ENCODE measurements at places on chromosomes 1 and 21.

DNA sequence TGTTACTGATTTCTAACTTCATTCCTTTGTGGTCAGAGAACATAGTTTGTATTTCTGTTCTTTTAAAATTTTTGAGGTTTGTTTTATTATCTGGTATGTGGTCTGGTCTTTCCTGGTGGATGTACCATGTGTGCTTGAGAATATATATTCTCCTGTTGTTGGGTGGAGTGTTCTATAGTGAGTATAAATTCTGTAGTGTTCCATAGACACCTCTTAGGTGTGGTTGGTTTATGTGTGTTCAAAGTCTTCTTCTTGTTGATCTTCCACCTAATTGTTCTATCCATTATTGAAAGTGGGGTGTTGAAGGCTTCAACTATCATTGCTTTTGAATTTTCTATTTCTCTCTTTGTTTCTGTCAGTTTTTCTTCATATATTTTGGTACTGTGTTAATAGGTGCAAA is 20.1 kb downstream of the PPP2R5A start:
- no peak for DNase-seq

- DNase-seq, result no peak
These were observed 11.3 kb downstream of the RPAP2 start for GRCh38 chr1:92310185-92310597.

- no peak for DNase-seq
These were observed 4.5 kb downstream of the LEPR start for GRCh38 chr1:65425006-65425405.

- no peak for DNase-seq
These were observed 12.4 kb downstream of the ENTREP3 start for GRCh38 chr1:155242805-155243358.

- no peak for DNase-seq
These were observed 255.1 kb upstream of the CSF3R start for GRCh38 chr1:36737767-36738166.

DNA sequence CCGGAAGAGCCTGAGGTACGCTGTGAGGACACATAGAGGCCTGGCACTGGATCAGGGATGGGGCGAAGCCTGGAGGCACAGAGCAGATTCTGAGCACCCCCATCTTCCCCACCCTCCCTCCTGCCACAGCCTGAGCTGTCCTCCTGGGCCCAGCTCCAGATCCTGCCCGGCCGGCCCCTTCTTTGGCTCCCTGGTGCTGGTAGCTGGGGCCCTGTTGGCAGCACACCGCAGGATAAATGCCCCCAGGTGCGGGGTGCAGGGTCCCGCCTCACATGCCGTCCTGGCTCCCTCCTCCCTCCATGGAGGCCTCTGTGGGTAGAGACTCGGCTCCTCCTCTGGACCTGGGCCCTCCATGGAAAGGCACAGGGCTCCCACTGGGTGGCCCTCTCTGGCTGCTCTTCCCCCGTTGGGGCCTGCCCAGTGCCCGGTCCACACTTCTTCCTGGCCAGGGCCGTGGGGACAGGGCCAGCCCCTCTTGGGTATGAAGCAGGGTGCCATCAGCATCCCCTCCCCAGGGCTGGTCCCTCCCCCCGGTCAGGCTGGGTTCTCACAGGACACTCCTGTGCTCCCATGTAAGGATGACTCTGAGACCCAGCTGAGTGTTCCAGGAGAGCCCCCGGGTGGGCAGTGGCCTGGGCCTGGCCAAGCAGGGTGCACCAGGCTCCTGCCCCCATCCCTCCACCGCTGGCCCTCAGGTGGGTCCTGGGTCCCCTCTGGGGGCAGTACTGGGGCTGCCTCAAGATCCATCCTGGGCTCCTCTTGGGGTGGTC is 1.1 kb upstream of the OBSCN start:
- no peak for DNase-seq

DNA sequence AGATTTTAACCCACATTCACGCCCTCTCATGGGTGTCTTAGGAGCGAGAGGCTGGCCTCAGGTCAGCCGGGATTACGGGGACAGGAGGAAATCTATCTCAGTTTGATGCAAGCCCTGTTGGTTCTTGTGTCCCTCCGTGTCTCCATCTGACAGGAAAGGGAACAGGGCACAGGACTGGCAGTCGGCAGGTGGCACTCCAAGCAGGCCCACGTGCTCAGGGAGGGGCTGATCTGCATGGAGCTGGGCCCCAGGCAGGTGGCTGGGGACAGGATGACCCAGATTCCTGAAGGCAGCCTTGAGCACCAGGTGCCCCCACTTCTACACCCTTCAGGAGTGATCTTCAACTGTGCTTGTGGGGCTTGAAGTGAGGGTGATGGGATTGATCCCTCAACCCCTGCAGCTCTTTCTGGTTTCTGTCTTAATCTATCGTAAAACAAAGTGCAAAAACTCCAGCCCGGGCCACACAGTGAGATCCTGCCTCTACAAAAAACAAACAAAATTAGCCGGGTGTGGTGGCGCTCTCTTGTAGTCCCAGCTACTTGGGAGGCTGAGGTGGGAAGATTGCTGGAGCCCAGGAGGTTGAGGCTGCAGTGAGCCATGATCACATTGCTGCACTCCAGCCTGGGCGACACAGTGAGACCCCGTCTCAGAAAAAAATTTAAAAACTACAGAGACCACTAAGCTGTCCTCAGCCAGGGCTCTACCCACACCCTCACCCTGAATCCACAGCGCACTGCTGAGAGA is 8.3 kb downstream of the PLEKHG5 start:
- DNase-seq, result no peak

- no peak for DNase-seq
These were observed 15.8 kb upstream of the ZC3H12A start for GRCh38 chr1:37458551-37458950.

DNA sequence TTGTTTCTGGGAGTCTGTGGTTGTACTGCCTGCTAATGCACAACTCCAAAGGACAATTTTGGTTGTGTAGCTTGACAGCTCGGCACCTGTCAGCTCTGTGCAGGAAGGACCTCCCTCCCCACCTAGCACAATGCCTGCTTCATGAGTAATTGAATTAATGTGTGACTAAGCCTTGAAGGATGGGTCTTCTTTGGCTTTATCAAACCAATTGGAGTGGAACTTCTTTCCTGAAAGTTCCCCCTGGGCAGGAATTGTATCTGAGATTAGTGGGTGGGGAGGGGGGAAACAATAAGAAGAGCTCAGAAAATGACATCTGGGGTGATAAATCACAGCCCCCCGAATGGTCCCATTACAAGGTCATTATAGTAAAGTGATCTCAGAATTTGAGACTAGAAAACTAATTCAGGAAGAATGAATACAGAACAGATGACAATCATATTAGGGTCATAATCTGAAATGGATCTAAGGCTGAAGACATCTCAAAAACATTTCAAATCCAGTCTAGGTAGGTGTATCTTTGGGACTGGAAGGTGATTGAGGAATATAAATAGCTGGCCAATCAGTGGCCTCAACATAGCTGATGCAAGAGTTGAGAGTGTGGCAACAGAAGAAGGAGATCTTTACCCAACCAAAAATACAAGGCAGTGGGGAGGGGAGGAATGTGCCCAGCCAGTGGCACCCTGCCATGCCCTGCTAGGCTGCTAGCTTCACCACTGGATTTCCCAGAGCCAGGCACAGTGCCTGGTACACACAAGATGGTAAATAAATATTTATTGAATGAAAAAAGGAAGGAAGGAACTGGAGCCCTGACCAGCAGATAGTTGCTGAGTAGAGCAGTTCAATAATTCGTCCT is 10.1 kb upstream of the SESN2 start:
- DNase-seq, result no peak

DNA sequence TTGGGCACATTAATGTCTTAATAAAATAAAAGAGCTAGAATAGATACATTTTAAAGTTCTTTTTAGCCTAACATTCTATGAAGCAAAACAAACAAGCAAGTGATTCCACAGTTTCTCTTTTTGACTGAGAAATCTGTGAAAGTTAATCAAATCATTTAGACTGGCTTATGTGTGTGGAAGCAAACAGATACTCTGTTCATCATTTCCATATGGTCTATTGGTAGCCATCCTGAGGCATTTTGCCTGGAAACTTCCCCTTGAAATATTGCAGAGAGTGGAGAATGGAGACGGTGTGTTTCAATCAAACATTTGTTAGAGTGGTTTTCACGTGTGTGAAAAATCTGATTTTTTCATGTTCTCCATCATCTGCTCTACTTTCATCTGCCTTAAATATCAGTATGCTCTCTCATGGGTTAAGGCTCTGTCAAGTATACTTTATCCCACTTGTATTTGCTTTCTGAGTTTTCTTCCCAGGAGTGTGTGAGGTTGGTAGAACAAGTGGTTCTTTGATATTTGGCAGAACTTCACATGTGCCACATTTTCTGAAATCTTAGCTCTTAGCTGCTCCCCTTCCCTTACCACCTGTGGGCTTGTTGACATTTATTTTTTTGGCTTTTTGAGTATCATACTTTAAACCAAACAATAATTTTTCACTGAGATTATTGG is 139.1 kb upstream of the PTGFR start:
- DNase-seq, result no peak

DNA sequence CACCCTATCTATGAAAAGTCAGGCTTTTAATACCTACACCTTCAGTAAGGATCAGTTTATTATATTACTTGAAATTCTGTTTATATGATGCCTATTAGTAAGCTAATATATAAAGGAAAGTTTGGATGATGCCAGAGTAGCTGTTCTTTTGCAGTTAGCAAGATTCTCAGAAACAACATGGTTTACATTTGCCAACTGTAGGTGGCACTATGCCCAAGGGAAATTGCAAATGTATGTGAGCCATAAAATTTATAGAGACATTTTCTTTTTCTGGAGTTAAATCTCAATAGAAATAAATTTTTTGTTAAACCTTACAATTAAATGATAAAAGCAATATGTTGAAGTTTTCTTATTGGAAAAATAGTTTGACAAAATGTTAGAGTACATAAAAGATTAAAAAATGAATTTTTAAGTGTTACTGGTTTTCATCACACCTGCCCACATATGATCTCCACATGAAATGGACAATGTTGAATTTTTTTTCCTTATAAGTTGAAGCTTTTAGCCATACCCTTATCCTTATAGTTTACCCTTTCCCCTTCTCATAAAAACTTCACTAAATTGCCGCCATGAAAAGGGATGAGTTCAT is 32.1 kb upstream of the EPHX4 start:
- DNase-seq, result no peak

DNA sequence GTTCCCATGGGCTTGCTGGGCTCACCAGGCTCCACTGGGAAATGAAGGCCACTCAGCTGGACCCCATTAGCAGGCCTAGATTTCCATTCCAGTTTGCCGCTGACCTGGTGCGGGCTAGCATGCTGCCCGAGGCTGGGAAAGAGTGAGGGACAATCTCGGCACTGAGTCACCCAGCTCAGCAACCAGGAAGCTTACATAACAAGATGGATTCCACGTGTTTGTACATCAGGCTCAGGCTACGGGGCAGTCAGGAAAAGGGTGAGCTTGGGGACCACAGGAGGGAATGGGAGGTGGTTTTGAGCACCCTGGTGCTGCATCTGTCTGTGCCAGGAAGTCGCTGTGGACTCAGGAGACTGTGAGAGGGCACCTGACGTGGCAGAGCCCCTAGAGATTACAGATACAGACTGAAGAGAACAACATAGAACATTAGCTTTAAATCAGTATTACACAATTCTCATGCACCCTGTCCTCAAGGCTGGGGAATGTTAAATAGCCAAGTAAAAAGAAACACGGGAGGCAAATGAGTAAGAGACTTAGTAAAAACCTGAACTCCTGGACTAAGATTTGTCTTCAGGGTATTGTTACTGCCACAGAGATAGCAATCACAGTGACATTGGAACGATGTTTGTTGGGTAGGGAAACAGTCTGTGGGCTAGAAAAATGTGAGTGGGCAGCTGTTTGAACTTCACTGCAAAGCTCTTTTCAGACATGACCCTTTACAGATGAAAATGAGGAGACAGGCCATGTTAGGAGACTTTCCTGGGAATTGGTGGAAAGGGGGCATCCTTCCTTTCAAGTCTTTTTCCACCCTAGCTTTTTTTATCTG is 51.1 kb downstream of the GLUL start:
- DNase-seq, result no peak

GRCh38 chr1:170215072-170215885 is 69.5 kb downstream of the NTMT2 start:
- no peak for DNase-seq

DNA sequence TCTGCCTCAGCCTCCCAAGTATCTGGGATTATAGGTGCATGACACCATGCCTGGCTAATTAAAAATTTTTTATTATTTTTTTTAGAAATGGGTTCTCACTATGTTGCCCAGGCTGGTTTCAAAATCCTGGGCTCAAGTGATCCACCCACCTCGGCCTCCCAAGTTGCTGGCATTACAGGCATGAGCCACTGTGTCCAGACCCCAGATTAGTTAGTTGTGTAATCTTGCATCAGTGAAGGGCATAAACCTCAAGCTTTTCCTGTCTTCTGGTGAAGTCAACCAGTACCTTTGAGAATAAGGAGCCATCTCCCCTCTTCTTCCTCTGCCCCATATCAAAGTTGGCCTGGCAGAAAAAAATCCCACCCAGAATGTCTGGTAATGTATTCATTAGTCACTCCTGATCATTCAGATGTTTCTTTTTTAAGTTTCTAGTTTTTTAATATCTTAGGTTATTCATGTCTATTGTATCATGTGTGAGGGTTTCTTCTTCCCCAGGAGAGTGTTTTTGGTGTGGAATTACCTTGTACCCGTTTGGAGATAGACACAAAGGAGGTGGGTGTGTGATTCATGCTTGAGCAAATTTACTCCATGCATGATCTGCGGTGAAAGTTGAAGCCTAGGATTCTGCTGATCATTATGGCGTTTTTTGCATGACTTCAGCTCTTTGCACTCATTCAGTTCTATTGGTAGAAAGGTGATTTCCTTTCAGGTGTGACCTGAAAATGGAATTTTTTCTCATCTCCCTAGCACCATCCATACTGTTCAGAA is 144.0 kb downstream of the FMN2 start:
- no peak for DNase-seq

GRCh38 chr1:116708255-116708900 is 40.8 kb upstream of the IGSF3 start:
- DNase-seq, result no peak

DNA sequence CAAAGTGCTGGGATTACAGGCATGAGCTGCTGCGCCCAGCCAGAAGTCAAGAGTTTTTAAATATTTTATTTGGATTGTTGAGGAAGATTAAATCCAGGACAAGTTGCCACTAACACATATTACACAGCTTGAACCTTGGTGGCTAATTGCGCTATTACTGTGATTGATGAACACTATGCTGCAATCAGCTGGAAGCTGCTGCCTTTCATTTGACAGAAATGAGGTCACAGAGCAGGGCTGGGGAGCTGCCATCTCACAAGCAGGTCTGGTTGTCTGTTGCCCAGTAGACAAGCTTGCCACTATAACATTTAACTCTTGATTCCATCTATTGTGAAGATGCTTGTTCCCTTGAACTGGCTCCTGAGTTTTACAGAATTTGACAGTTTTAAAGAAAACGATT is 37.4 kb upstream of the NRDC start:
- no peak for DNase-seq

- no peak for DNase-seq
These were observed 2.8 kb upstream of the AZIN2 start for GRCh38 chr1:33078030-33078591.

Data from stimulated activated CD8-positive, alpha-beta memory T cell treated with anti-CD3 and anti-CD28 coated beads, Interleukin-7, amount 100 ng/mL, for 1 hour (primary cell).